Central memory CD4-positive, alpha-beta T cell (primary cell): ENCODE measurements at places on chromosomes 7 and 10.
A peak's percentile ranks its signal among the peaks of the same experiment; 100 is the strongest.

GRCh38 chr10:123559066-123559822 is 106.9 kb upstream of the GPR26 start:
- peak; percentile 52 for DNase-seq

DNA sequence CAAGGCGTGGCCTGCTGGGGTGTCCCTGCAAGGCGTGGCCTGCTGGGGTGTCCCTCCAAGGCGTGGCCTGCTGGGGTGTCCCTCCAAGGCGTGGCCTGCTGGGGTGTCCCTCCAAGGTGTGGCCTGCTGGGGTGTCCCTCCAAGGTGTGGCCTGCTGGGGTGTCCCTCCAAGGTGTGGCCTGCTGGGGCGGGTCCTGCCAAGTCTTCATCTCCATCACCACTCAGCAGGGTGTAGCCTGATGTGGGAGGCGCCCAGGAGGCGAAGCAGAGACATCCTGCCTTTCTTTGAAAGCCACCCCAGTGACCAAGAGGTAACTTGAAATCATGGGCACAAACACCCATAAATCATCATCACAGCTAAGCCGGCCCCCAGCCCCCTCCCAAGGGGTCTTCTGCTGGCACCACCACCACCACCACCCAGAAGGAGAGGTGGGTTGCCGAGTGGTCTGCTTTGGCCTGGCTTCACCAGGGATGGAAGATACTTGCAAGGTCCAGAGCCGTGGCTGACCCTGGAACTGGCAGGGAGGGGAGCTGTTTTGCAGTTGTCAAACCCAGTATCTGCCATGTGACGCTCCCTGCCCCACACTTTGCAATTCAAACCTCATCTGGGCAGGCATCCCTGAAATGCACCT is 190.6 kb downstream of the EBF3 start:
- no peak for DNase-seq

- DNase-seq: no peak
These were observed 26.2 kb upstream of the ECHDC3 start for GRCh38 chr10:11715815-11716494.

GRCh38 chr7:26592011-26592410 is 272.4 kb downstream of the SKAP2 start:
- DNase-seq: no peak

DNA sequence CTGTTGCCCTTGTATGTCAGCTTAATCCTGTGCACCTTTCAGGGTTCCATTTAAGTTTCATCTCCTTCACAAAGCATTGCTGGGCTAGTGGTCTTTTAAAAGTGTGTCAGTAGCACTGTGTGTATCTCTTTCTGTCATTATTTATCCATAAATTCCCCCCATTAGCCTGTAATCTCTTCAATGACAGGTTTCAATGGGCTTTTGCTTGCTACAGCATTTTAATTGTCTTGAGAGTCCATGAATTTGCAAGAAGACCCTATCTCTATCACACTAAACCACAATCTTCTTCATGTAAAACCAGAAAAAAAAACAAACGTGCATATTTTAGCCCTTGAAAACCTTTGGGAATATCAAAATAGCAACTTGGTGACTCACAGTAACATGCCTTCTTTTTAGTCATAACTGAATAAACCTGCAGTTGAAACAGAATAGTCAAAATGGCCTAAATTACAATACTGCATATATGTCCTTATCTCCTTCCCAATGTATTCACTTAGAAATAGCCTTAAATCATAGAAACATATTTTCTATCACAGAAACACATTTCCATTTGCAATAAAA is 118.6 kb downstream of the PON1 start:
- DNase-seq: no peak
